ENCODE measurements at places on chromosomes 7 and 10.

DNA sequence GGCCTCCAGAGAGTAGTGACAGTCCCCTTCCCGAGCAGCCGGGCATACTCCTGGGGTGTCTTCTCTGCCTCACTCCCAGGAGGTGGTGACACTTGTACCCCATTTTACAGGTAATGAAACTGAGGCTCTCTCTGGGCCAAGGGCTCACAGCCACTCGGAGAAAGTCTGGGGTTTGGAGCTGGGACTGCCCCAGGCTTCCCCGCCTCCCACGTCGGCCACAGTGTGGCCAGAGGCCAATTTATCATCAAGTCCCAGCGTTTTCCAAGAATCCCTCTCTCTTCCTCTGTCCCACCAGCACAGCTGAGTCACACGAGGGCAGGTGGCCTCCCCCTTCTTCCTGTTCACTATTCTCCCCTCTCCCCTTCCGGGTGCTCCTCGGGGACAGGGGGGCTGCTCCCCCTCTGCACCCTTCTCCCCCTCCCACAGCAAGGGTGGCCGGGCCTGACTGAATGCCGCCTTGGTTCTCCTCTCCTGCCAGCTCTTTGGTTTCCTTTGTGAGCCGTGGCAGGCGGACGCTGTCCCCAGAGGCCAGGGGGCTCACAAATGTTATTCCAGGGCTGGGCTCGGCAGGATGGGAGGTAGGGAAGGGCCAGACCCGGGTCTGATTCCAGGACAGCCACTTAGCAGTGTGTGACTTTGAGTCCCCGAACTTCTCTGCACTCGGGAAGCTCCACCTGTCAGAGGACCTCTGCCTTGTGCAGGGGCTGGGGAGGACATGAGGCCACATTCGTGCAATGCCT, 17.7 kb downstream of the CLIP2 start:
- DNase-seq = no peak

GRCh38 chr10:60189861-60190475, 199.7 kb downstream of the ANK3 start:
- DNase-seq = no peak

DNA sequence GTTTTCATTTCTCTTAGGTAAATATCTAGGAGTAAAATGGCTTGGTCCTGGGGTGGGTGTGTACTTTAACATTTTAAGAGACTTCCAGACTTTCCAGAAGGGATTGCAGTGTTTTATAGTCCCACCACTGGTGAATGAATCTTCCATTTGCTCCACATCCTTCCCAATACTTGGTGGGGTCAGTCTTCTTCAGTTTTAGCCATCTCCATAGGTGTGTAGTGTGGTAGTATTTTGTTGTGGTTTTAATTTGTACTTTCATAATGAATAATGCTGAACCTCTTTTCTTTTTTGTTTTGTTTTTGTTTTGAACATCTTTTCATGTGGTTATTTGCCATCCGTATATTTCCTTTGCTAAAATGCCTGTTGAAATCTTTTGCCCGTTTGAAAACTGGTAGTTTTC, 86.4 kb downstream of the ANKRD61 start:
- DNase-seq = no peak

DNA sequence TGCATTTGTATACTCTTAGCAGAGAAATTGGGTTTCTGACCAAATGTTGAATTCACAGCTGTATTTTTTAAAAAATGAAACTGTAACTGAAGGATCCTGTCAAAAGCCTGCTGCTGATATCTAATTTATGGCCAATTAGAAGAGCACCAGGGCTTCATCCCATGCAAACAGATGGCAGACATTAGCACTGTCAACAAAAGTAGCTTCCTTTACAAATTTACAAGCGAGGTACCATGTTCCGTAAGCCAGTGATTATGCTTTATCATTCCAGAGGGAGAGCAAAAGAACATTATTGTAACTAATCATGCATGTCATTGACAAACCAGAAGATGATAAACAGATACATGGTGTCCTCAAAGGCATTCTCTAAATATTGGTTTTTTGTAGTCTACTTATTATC, 177.2 kb upstream of the DKK1 start:
- DNase-seq = no peak

- no peak for DNase-seq
These were observed 279.4 kb upstream of the CACNA2D1 start for GRCh38 chr7:82722946-82723345.

GRCh38 chr7:141409801-141410329, 141.3 kb upstream of the AGK start:
- DNase-seq = no peak

DNA sequence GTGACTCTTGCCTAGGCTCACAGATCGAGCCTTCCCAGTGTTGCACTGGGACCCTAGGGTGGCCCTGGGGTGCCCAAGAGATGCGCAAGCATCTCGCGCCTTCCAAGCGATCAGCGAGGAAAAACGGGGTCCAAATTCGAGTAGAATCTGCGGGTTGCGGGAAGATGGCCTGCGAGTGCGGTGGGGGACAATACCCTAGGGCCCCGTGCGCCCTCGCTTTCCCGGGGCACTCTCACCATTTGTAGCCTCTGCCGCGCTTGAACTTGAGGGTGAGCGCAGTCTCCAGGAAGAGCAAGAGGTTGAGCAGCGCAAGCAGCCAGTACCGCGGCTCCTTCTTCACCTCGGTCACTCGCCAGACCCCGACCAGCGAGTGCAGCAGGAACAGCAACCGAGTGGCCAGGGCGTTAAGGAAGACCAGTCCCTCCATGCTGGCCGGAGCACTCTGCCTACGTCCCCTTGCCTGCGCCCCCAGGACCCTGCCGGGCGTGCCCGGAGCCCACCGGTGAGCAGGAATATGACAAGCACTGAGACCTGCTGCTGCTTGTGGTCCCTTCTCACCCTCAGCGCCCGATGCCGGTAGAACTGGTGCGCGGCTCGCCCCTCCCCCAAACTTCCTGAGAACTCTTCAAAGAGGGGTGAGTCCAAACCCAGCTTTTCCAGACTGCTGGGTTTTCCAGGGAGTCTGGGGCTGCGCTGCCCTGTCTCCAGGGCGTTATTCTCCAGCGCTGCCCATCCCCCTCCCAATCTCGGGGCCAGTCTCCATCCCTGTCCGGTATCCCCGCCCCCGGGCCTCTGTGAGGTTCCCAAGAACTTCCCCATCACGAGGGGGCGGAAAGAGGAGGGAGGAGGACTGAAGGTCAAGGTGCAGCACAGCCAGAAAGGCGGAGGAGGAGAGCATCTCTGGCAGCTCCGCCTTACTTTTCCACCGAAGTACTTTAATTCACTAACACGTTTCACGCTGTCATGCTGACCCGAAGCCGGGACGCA, at the start of gene TMEM26:
Gene TMEM26, minus strand, starts transcription at position 727 of the 987 bp plus-strand sequence. Its CDS starts 300 bp downstream, at position 427.
- no peak for DNase-seq

DNA sequence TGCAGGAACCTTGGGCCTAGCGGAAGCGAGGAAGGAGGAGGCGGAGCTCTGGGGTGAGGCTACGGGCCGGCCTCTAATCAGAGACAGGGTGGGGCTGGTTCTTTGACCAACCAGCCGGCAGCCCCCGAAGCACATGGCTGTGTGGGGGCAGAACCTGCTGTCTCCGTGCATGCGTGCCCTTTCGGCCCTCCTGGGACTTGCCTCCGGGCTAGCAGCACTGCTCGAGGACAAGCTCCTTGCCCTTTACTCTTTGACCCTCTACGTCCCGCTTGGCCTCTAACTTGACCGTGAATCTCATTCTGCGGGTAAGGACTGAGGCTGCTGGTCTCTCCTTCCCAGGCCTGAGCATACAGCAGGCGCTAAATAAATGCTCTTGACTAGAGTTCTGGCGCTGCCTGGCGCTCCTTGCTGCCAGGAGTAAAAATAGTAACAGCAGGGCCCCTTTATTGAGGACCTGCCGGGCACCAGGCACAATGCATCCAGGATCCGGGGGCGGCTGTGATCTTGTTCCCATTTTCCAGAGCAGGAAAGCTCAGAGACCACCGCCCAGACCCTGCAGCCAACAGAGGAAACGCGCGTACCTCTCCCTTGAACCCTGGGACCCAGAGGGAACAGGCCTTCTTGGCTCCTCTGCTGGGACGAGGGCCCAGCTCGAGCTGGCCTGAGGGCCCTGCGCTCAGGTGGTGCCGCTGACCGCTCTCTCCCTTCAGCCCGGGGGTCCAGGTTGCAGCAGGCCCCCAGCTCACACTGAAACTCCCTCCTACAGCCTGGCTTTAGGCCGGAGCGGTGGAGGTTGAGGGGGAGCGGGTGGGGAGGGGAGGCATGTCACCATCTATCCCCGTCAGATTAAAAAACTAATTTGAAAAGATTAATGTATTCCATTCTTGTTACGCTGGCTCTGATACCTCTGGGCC, 2.7 kb upstream of the COMTD1 start:
- DNase-seq = no peak

- DNase-seq = no peak
These were observed 79.3 kb upstream of the ACBD5 start for GRCh38 chr10:27319752-27320431.

DNA sequence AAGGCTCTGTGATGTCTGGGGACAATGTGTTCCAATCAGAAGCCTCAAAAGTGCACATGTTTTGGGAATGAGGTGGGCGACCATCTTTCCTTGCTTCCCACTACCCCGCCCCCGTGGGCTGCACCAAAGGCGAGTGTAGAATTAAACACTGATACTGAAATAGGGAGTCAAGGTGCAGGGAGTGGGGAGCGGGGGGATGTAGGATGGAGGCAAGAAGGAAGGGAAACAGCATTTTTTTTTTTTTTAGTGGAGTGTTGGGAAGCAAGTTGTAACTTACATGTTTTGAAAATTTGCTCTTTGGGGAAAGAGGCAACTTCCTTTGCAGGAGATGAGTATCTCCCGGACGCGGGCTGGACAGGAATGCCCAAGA, 484 bp upstream of the DLX5 start:
- no peak for DNase-seq

DNA sequence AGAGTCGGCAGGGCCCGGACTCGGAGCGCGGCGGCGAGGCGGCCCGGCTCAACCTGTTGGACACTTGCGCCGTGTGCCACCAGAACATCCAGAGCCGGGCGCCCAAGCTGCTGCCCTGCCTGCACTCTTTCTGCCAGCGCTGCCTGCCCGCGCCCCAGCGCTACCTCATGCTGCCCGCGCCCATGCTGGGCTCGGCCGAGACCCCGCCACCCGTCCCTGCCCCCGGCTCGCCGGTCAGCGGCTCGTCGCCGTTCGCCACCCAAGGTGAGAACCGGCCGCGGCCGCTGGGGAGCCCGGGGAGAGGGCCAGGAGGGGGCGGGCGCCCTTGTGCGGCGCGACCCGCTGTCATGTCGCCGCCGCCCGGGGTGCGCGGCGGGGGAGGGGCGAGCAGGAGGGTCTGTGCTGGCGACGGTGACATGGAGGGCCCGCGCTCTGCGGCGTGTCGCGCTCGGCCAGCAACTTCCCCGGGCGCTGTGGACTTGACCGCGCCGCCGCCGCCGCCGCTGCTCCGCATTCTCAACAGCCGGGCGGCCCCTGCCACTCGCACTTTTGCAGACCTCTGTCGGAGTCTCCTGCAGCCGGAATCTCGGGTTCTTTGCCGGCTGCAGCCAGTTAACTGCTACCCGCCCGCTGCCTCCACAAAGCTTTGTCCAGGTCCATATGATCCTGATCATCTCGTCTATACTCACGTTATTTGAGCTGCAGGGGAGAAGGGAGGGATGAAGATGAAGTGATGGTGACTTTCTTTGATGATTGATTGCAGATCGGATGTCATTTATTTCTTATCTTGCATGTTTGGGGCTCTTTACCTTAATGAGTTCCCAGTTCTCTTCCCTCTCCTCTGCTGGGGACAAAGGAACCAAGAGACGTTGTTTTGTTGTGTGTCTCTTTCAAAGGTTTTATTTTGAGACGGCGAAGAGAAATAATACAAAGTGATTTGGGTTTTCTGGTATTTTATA, 869 bp downstream of the TRIM24 start:
- peak; percentile 56 for DNase-seq

- DNase-seq = no peak
These were observed 68.0 kb downstream of the SUGCT start for GRCh38 chr7:40202851-40203250.

DNA sequence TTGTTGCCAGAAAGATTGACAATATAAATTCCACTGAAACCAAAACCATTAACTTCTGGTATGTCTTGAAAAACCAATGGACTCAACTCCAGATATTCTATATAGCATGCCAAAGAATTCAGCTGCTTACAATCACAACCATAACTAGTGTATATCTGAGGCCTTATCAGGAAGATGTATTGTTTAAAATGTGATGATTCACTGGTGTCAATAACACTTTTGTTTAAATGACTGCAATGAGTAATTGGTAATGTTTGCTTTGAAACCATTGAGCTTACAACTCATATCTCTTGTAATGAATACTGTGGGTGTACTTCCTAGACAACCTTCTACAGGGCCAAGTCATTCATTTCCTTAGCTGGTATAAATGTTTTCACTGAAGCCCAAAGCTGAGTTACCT, 727.9 kb upstream of the KCND2 start:
- DNase-seq = no peak

- no peak for DNase-seq
These were observed 123.7 kb downstream of the MPP7 start for GRCh38 chr10:28179006-28179742.

- no peak for DNase-seq
These were observed 101.2 kb upstream of the PRPS1L1 start for GRCh38 chr7:18128846-18129245.

DNA sequence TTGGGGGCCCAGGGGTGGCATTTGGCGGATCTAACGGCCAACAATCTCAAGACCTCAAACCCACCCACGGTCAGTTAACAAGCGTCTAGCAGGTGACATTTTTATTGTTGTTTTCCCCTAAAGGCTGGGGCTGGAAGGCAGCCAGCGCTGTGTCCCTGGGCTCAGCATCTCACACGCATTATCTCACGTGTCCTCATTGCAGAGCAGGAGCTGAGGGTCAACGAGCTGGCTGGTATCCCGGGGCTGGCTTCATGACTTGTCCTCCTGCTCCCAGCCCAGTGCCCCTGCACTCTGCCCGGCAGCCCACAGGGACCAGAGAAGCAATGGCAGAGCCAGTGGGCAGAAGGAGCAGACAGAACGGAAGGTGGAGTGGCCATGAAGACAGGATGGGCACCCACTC, 54.4 kb upstream of the TMEM273 start:
- DNase-seq = no peak

DNA sequence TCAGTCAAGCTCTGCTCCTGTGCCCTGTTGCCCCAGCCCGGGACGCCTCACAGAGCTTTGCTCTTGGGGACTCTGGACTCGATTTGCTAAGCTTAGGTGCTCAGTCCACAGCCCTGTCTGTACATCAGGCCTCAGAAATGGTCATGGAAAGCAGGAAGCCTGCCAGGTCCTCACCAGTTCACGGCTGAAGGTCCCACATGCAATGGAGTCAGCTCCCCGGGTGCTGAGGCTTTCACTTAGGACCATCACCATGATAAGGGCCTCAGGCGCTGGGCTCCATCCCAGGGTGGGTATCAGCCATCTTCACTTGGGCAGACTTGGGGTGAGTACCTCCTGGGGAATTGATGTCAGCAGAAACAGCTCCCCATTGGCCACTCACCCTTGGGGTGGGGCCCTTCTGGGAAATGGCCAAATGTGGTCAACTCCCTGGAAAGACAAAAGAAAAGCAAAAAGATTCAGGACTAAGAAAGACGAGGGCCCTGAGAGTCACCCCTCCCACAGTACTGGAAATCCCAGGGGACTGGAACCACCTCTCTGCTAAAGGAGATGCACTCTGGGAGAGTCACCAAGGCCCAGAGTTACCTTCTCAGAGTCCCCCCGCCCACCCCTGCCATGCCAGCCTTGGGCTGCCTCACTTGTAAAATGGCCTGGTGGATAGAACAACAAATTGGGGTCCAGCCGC, 37.6 kb downstream of the FAM53B start:
- no peak for DNase-seq

Data from NCI-H774 (cell line).